Stimulated activated CD4-positive, alpha-beta T cell treated with anti-CD3 and anti-CD28 coated beads, Interleukin-1b, Interleukin-23, amount 100 ng/mL, for 1 hour (primary cell): ENCODE measurements at places on chromosomes 6 and 20.

DNA sequence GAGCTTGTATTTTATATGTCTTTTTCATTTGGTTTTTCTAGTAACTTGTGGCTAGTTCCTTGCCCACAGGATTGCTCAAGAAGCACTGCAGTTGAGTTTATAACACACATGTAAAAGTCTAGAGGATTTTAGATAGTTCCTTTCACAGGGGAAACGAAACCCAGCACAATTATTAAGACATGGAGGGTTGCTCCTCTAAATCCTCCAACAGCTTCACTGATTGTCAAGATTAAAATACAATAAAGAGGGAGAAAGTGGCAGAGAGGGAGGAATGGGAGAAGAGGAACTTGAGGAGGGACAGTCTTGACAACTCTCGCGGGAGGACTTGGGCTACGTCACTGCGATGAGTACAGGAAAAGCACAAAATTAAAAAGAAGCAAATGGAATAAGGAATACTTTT lies 9.7 kb upstream of the TBC1D7 start:
- no peak for DNase-seq

DNA sequence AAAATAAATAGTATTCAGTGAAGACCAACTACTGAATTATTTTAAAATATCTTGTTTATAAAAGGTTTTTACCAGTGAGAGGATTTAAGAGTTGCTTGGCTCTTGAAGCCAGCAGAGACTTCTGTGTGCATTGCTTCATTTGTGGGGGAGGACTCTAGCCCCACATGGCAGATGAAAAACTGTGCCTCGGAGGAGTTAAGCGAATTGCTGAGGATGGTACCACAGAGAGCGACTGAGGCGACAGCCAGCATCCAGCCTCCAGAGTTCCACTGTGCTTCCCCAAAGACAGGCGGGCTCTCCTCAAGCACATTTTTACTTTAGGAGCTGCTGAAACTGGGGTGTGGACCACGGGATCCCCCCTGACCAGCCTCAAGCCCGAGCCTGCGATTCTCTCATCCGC lies 80.7 kb downstream of the THBS2 start:
- no peak for DNase-seq

GRCh38 chr20:56429502-56429901 lies 17.4 kb downstream of the CASS4 start:
- no peak for DNase-seq

DNA sequence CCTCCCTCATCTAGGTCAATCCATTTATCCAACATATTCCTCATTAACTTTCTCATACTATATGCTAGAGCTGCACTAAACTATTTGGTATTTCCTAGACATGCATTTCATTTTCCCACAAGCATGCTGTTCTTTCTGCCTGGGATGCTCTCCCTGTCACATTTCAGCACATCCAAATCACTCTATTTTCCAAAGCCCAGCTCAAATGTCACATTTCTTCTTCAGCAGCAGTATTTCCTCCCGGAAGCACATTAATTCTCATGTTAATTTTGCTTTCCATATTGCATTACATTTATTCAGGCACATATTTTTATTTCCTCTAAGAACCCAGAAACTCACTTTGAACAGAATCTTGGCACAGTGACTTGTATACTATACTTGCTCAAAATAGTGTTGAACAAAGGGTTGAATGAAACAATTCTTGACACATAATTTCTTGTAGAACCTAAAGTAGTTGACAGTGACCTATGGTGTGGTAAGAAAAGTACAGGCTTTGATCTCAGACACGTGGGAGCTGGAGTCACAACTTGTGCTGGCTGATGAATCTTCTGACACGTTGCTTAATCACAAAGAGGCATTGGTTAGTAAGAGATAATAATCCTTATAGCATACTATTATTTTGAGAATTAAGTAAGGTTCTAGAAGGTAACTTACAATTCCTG lies 30.8 kb upstream of the CD2AP start:
- DNase-seq, result no peak

DNA sequence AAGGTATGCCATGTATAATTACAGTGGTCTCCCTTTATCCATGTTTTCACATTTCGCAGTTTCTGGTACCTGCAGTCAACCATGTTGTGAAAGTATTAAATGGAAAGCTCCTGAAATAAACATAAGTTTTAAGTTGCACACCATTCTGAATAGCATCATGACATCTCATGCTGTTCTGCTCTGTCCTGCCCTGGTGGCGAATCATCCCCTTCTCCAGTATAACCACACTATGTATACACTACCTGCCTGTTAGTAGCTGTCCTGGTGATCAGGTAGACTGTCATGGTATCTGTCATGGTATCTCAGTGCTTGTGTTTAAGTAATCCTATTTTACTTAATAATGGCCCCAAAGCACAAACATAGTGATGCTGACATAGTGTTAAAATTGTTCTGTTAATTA lies 97.1 kb downstream of the ZFAND3 start:
- DNase-seq, result no peak

GRCh38 chr6:154619146-154619545 lies 108.7 kb upstream of the CNKSR3 start:
- DNase-seq, result no peak

DNA sequence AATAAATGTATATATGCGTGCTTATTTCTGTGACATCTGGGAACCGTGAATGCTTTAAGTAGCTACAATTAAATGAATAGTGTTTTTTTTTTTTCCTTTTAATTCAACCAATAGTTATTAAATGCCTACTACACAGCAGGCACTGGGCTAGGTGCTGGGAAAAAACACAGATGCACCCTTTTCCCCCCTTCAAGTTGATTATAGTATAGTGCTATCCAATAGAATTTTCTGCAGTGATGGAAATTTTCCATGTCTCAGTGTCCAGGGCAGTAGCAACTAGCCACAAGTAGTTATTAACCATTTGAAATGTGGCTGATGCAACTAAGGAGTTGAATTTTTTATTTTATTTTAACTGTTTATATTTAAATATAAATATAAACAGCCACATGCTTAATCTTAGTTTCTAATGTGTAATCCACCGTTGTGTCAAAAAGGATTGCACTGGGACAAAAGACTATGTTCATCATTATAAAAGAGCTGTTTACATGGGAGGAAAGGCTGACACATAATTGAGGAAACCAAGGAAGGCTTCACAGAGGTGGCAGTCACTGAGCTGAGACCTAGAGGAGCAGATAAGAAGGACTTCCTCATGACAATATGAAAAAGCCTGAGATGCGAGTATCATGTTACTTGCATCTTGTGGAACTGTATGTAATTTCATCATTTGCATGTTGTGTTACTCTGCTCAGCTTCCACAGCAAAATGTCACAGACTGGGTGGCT lies 261.2 kb upstream of the PLCB4 start:
- DNase-seq, result no peak

DNA sequence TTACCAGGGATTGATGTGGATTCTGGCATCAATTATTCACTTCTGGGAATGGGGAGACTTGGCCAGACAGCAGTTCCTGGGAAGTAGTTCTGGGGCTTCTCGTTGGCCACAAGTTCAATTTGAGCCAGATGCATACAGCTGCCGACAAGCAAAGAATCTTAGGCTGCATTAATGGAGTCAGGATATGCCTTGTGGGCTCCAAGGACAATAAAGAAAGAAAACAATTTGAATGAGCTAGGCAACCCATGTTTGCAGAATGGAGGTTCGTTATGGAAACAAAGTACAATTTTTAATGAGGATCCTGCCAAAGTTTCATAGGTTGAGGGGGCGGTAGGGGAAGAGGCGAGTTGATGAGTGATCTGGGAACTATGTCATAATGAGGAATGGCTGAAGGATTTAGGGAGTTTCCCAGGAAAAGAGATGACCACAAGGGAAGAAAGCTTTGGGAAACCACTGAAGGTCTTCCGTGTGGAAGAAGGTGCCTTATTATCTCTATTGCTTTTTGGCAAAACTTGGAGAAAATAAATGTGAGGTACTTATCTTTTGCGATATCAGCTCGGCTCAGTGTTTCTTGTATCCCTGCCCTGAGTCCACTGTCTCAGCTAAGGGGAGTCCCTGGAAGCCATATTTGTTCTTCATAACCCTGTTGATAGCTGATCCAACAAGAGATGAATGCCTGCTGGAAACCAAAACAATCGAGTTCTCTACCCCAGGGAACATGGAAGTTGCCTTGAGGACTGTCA lies 181.0 kb upstream of the ZNF217 start:
- no peak for DNase-seq

DNA sequence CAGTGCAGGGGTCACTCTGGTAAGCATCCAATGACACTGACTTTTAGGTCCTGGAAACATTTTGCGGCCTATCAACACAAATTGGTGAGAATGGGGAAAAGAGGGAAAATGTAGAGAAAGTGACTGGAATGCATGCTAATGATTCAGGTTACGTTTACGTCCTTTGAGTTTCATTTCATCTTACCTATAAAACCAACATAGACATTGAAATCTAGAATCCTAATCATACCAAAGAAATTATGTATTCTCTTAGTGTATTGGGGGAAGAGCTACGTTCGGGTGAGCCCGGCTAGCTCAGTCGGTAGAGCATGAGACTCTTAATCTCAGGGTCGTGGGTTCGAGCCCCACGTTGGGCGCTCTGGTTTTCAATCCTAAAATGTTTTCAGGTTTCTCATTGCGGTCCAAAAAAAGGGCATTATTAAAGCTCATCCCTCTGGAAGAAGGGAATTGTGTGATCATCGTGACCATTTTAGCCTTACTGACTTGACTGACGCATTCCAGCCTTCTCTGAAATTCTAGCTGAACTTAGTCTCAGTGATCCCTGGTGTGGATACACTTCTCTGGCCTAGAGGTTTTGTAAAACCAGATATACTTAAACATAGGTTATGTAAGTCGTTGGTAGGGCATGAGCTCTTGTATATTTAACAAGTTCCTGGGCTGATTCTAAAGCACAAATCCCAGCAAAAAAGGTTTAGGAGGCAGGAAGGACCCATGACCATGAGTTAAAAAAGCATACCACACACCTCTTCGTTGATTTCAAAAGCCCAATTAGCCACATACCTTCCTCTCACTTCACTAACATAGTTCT lies 18.3 kb downstream of the HMGN4 start:
- no peak for DNase-seq

DNA sequence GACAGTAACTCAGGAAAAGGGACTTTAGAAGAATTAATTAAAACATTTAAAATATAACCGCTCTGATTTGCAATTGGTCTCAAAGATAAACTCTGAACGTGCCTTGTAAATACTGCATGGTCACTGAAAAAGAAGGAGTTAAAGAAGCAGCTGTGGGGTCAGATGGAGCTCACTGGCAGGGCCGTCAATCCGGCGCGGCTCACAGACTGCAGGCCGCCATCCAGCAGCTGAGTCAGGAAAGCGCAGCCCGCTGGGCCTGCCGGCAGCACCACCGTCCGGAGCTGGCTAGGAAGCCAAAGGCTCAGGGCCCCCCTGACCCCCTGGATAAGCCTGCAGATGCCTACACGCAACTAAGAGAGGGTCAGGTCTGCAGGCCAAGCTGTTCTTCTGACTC lies 54.2 kb upstream of the FRMD1 start:
- DNase-seq, result no peak

- no peak for DNase-seq
These were observed 3.7 kb upstream of the ZSCAN23 start for GRCh38 chr6:28446818-28447511.

DNA sequence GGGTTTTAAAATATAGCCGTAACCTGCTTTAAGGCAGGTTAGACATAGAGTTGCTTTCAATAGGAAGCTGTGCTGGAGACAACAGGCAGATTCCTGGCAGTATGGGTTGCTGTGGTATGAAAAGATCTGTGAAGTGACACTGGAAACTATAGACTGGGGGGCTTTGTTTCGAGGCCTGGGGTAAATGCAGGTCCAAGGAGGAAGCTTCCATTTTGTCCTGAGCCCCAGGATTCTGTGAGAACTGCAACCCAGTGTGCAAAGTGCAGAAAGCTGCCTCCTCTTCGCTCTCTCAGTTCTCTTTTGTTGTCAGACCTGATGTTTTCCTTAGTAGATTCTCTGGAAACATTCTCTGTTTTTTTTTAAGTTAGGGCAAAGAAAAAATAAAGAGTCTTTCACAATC lies 86.9 kb downstream of the LYRM4 start:
- no peak for DNase-seq

- no peak for DNase-seq
These were observed 143.6 kb downstream of the DST start for GRCh38 chr6:56499095-56499494.

DNA sequence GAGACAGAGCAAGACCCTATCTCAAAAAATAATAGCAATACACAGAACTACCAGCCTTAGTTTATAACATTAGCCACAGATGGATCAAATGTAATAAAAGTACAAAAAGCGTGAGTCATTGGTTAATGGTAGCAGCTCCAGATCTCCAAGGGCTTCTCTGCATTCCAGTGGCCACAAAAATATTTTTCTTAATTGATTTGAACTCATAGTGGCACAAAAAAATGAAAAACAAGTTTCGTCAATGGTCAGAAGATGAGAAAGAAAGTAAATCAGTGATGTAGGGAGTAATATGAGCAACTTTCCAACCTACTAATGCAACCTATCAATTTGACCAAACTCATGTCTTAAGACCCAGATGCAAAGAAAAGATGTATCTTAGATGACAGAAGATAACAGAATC lies 79.6 kb downstream of the CEP57L1 start:
- DNase-seq, result no peak

GRCh38 chr20:44471481-44471882 lies 4.2 kb upstream of the TTPAL start:
- DNase-seq, result no peak

- DNase-seq, result no peak
These were observed 40.3 kb downstream of the ERMARD start for GRCh38 chr6:169791721-169792131.

DNA sequence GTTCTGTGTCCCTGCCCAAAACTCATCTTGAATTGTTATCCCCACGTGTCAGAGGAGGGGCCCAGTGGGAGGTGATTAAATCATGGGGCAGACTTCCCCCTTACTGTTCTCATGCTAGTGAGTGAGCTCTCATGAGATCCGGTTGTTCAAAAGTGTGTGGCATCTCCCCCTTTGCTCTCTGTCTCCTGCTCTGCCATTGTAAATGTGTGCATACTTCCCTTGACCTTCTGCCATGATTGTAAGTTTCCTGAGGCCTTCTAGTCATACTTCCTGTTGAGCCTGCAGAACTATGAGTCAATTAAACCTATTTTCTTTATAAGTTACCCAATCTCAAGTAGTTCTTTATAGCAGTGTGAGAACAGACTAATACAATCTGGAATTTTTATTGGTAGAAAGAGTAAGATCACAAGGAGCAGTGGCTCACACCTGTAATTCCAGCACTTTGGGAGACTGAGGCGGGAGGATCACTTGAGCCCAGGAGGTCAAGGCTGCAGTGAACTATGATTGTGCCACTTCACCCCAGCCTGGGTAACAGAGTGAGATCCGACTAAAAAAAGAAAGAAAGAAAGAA lies 47.1 kb upstream of the SLC22A16 start:
- DNase-seq, result no peak

- DNase-seq, result peak; percentile 40
These were observed 796 bp downstream of the SENP6 start for GRCh38 chr6:75602246-75603105.

DNA sequence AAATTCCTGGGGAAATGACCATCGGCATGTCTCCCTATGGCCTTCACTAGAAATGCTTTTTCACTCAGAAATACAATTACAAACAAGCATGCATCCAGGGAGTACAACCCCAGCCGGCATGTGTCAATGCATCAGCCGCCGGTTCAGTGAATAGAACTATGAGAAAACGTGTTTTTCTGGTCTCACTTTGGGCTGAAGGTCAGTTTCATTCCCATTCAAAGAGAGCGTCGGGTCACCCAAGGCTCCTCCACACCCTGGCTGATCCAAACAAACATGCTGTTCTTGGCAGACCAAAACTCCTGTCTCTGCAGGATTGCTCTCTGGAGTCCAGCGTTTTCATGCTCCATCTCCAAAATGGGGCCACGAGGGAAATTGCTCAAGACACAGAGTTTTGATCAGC lies 35.5 kb upstream of the NXT1 start:
- no peak for DNase-seq

GRCh38 chr20:9253006-9253539 lies 184.2 kb downstream of the PLCB4 start:
- no peak for DNase-seq
